ENCODE measurements at places on chromosomes 3 and 15.

GRCh38 chr15:82108489-82109078 is 62.8 kb upstream of the MEX3B start:
- DNase-seq = peak; percentile 74

DNA sequence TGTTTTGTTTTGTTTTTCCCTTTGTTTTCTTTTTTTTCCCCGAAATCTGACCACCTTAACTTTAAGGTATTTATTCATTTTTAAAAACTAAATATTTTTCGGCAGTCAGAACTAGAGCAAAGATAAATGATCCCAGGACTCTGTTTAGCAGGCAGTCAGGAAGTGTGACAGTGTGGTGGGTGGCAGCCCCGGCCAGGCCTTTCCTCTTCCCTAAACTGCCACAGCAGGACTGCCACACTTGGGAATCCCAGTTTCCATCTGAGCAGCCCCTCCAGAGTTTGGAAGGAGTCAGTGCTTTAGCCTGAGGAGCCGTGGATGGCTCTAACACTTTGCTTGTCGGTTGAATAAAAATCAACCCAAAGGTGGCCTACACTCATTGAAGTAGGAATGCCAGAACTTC is 6.9 kb downstream of the CCRL2 start:
- DNase-seq = no peak

- peak; percentile 51 for DNase-seq
Observed at GRCh38 chr3:32334675-32335074, 57.0 kb upstream of the CMTM7 start.

GRCh38 chr3:101279765-101280385 is 40.5 kb downstream of the IMPG2 start:
- DNase-seq = no peak

DNA sequence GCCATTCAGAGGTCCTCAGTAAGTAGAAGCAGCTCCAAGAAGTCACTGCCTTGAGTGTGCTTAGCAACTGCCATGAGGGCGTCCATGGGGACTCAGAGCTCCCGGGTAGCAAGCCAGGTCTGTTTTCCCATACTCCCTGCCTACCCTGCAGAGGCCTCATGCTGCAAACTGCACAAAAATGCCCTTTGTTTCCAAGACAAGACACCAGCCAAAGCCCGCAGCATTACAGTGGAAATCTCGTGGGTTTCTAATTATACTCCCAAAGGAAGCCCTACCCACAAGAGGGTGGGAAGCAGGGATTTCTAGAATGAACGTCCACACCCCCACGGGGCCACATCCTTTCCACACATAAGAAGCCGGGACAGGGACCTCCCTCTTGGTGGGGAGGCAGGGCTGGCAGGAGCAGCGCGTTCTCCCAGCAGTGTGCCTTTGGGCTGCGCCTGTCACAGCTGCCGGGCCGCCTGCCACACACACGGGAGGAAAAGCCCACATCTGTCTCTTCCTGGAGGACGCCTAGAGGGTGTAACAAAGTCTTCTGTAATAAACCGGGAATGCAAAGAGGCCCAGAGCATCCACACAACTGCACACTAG is 31.1 kb downstream of the FAM174B start:
- DNase-seq = no peak
